Cardiac ventricle fibroblast (primary cell): ENCODE measurements at places on chromosomes 2 and 18. TPM values are rescaled to one million over a fixed set of nuclear protein-coding genes. Genes with fewer than 3 reads are reported as not detected.

The CPLX4 gene
- not detected in 2 replicates for total RNA-seq

The ADCYAP1 gene
- 1.7 TPM in 1 of 2 replicates, not detected in the other for total RNA-seq

The MC5R gene
- total RNA-seq = not detected in 2 replicates

The TGFBRAP1 gene
- 11.6 and 12.1 TPM in 2 replicates for total RNA-seq

The HOXD4 gene
- 0.87 TPM in 1 of 2 replicates, not detected in the other for total RNA-seq

The COLEC12 gene
- 73.4 and 73.8 TPM in 2 replicates for total RNA-seq

The ADD2 gene
- total RNA-seq = 0.05 TPM in 1 of 2 replicates, not detected in the other

The KLHL30 gene
- 0.06 TPM in 1 of 2 replicates, not detected in the other for total RNA-seq

The AKAIN1 gene
- not detected in 2 replicates for total RNA-seq

The STPG4 gene
- total RNA-seq = 0.20 TPM in 1 of 2 replicates, not detected in the other

The ARID5A gene
- total RNA-seq = 12.1 and 13.5 TPM in 2 replicates

The CAPN14 gene
- not detected in 2 replicates for total RNA-seq

The EVX2 gene
- not detected in 2 replicates for total RNA-seq
